ENCODE measurements at places on chromosomes 2 and 18. TPM values are rescaled to one million over a fixed set of nuclear protein-coding genes. Genes with fewer than 3 reads are reported as not detected.
A peak's percentile ranks its signal among the peaks of the same experiment; 100 is the strongest.

- H3K36me3 ChIP-seq: no peaks in the 10 kb centered on the region
- H3K27me3 ChIP-seq: no peaks in the 10 kb centered on the region
- no peaks in the 10 kb centered on the region for H3K4me1 ChIP-seq
- no peak for DNase-seq
- no peak within 1 kb of the TSS for H3K4me3 ChIP-seq
Measured at GRCh38 chr2:233013027-233013461, at the start of gene NGEF. NGEF (minus strand) TSS chr2:233013256; CDS start chr2:232974890, 38,366 bp downstream.

The ACADL gene
- total RNA-seq: 1.9 TPM

DNA sequence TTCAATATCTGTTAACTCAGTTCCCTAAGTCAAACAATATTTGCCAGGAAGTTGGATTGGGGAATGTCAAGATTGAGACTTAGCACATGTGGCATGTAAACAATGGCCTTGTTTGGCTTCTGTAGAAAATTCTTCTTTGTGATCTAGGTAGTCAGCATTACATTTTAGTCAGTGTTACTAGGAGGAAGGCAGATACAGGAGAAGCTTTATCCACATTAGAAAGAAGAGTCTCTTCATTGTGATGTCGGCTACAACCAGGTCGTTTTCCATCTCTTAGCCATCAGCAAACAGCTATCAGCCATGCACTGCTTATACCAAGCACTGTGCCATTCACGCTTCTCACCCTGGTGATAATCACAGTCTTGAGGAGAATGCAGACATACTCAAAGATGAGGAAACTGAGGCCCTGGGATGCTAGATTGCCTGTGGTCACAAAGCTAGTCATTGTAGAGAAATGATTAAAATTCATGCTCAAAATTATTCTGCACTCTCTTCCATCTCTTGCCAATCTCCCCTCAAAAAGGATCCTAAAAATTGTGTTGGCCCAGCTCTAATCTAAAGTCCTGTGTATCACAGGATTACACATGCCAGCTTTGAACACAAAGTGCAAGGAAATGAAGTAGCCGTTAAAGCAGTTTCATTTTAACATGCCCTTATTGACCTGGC, 3.2 kb downstream of the GALNT5 start:
- peak overlapping the region; percentile 16 for H3K27ac ChIP-seq
- no peaks in the 10 kb centered on the region for H3K4me1 ChIP-seq
- no peaks in the 10 kb centered on the region for H3K36me3 ChIP-seq
- no peaks in the 10 kb centered on the region for H3K27me3 ChIP-seq

DNA sequence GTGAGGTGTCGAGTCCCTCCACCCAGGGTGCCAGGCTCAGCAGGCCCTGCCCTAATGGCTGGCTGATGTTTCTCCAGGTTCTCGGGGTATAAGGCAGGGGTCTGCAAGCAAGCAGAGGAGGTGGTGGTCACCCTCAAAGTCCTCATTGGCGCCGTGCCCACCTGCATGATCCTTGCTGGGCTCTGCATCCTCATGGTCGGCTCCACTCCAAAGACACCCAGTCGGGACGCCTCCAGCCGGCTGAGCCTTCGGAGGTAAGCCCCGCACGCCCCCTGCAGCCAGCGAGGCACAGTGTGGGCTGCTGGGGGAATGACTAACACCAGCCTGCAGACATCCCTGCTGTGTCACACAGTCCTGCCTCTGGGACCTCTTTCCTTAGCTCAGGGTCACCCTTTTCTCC, 14.1 kb downstream of the MFSD2B start:
- DNase-seq: no peak
- no peak overlapping the region for H3K4me3 ChIP-seq
- peaks cover 6% of the 10 kb centered on the region for H3K36me3 ChIP-seq

DNA sequence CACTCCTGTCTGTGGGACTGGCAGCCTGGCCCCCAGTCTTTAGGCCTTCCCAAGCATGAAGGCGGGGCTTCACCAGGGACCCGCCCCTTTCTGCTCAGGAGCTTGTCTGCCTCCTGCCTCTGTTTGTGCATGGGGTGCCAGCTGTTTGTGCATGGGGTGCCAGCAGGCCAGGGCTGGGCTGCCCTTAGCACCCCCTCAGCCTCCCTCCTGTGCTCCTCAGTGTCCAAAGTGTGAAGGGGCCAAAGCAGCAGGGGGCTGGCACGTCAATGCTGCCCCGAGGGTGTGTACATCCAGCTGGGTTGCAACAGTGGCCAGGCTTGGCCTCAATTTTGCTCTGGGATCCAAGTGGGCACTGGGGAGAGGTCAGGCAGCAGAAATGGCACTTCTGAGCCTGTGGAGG, 298.0 kb upstream of the GALNT5 start:
- no peaks in the 10 kb centered on the region for H3K4me1 ChIP-seq
- no peak overlapping the region for H3K27ac ChIP-seq
- no peaks in the 10 kb centered on the region for H3K36me3 ChIP-seq
- H3K27me3 ChIP-seq: no peaks in the 10 kb centered on the region
- no peak for DNase-seq

The STAT1 gene
- total RNA-seq: 36.6 TPM

The CARF gene
- total RNA-seq: 11.2 TPM

The FZD7 gene
- total RNA-seq: 14.1 TPM

DNA sequence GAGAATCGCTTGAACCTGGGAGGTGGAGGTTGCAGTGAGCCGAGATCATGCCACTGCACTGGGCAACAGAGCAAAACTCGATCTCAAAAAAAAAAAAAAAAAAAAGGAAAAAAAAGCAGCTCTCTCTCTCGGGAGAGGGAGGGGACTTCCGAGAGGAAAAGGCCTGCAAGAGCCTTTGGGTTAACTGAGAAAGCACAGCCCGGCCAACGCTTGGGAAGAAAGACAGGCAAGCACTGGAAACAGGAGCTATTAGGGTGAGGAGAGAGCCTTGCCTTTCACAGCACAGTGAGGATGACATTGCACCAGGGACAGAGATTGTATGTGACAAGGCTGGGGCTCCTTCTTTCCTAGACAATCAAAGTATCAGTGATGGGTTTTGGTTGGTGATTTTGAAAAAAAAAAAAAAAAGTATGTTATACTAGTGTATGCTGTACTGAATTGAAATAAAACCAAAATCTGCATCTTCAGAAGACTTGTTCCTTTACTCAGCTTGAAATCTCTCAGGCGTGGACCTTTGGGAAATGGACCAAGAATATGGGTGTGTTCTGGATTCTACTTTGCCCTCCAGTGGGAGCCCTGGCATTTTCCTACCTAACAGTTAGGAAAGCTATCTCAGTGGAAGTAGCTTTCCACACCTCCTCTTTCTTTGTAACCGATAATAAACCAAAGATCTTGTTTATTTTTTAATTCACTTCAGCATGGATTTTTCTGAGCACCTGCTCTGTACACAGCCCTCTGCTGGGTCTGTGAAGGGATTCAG, 16.7 kb downstream of the SRSF7 start:
- H3K27me3 ChIP-seq: no peaks in the 10 kb centered on the region
- DNase-seq: peak; percentile 60
- no peak overlapping the region for H3K27ac ChIP-seq
- no peaks in the 10 kb centered on the region for H3K4me1 ChIP-seq
- peaks cover 42% of the 10 kb centered on the region for H3K36me3 ChIP-seq

The FNDC4 gene
- total RNA-seq: 2.2 TPM

All from right atrium auricular region (tissue), 2 donors.